ENCODE measurements at places on chromosomes 13 and 19.
A peak's percentile ranks its signal among the peaks of the same experiment; 100 is the strongest.

DNA sequence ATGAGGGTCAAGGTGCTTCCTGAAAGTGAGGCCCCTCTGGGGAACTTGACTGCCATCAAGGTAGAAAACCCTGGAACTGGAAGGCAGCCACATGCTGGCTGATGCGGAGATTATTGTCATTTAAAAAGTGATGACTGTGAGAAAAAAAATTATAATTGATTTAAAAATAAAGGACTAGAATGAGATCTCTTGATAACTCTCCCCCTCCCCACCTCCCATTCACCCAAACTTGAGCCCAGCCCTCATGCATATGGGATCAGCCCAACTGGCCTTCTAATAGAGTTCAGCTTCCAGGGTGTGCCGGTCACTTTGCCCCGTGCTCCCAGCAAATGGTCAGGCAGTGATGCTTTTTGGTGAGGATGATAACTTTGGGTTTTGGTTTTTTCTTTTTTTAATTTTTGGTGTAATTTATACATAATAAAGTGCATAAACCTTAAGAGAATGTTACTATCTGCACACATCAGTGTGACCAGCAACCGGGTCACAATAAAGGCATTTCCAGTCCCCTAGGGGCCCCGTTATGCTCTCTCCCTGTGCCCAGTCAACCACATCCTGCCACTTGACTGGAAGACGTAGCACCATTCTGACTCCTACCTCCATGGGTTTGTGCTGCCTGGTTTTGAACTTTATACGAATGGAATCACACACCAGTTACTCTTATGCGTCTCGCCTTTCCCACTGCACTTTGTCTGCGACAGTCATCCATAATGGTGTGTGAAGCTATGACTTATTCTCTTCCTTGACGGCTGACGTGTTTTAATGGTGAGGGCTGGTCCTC, 187.9 kb downstream of the USP12 start:
- no peak for DNase-seq

DNA sequence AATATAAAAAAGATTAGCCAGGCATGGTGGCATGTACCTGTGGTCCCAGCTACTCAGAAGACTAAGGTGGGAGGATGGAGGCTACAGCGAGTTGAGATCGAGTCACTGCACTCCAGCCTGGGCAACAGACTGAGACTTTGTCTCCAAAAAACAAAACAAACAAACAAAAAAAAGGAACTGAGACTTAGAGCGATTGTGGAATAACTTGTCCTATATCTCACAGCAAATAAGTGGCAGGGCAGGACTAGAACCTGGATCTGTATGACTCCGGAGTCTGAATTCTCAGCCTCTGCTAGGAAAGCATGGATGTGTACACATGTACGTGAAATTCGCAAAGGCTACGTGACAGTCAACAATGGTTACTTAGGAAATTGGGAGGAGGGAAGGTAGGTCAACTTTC, 20.1 kb downstream of the KRTDAP start:
- DNase-seq: no peak

- DNase-seq: no peak
These were observed 48.3 kb downstream of the EFNB2 start for GRCh38 chr13:106487129-106487528.

DNA sequence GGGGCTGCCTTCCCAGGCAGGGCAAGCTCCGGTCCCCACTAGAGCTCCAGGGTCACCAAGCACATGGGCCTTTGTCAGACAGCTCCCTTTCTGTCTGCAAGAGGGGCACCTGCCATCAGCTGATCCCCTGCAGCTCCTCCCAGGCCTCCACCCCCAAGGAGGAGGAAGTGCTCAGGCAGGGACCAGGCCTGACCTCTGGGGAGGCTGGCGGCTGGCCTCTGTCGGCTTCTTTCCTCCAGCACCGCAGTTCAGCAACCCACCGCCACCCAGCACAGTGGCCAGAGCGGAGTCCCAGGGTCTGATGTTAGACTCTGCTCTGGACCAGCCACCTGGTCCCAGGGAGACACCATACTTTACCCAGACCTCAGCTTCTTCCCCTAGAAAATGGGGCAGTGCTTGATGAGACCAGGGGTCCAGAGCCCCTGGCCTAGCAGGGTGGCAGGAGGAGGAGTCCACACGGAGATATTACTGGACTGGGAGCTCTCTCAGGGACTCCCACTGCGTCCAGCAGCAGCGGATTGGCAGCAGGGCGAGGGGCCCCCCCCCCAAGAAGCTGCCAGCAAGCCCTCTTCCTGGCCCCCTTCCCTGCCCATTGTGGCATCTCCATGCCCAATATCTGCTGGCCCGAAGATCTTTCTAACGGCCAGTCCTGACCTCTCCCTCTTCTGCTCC, 24.1 kb downstream of the NKPD1 start:
- DNase-seq: no peak

GRCh38 chr19:56120371-56121179, 520 bp downstream of the ZNF787 start:
- peak; percentile 89 for DNase-seq

GRCh38 chr19:55086730-55087541, 11.3 kb downstream of the EPS8L1 start:
- no peak for DNase-seq

DNA sequence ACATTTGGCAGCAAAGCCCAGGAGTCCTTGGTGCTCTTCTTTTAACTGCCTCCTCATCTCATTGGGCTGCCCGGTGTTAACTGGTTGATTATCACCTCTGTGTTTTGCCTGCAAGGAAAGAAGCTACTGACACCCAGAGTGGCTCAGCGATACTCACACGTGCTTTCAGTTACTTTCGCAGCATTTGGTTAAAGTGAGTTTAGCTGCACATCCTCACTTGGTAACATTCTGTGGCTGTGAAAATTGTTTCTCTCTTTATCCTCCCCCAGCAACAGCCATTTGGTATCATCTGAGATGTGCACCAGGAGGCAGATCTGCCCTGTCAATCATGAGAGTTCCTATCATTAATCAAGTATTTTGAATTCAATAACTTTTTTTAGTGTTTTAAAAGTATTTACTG, 44.6 kb upstream of the GPR183 start:
- DNase-seq: no peak

- no peak for DNase-seq
These were observed 23.2 kb downstream of the ZNRF4 start for GRCh38 chr19:5478241-5478924.

DNA sequence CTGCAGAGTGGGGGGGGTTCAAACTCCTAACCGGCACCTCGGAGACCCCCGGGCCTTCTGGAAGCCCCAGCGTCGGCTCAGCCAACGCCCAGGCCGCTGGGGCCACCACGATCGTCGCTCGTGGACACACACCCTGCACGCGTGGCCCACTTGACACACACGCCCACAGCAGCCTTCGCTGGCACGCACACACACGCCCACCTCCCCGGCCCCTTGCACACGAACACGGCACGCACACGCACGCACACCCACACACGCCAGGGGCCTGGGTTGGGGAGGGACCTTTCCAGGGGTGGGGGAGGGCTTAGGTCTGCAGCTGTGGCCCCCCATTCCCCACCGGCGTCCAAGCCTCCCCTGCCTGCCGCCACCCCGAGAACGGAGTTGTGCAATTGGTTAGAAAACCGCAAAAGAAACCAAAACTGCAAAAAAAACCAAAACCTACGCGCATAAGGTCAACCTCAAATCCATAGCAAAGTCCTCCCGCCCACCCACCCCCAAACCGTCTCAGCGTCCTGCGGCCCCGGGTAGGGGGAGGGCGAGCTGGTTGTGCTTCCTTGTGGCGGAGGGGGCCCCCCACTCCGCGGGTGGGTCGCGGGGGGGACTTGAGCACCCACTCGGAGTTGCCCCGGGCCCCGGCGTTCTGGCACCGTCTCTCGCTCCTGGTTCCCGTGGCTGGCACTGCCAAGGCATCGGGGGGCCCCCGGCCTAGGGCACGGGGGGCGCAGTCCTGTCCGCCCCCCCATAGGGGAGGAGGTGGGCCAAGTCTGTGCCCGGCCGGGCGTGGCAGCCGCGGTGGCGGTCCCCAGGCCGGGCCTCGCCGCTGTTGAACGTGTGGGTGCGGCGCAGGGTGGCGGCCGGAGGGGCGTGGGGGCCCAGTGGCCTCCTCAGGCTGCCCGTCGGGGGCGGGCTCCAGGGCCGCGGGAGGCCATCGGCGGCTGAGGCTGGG, 3.3 kb upstream of the LRG1 start:
- no peak for DNase-seq

DNA sequence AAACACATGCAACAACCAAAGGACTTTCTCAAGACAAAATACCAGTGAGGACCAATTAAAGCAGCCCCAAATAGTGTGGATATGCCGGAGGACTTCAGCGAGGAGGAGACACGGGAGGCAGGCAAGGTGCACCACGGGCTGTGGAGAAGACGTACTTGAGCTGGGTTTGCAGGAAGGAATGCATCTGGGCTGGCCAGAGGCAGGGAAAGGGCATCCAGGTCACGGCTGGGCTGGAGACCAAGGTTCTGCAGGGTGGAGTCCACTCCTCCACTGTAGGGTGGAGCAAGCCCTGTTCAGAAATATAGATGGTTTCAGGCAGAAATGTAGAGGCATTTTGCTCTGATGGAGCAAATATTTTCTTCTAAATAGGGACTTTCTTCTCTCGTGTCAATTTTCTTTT, 36.6 kb upstream of the MEDAG start:
- no peak for DNase-seq

DNA sequence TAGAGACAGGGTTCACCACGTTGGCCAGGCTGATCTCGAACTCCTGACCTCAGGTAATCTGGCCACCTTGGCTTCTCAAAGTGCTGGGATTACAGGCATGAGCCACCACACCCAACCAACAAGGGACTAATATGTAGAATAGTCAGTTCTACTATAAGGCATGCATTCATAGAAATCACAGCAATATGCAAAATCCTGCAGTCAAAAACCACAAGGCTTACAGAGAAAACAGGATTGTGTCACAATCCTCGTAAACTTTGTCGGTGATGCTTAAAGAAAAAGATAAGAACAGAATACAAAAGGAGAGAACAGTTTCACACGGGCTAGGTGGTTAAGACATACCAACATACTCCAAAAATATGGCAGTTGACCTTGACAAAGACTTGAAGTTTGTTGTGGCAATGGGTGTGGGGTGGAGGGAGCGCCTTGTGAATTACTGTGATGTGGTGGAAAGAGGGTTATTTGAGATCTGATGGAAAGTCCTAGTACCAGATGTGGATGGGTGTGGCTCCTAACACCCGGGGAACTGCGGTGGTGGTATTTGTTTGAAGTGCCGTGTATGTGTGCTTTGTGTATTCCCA, 12.4 kb downstream of the NOSIP start:
- no peak for DNase-seq
